Activated CD8-positive, alpha-beta memory T cell treated with anti-CD3 and anti-CD28 coated beads, Interleukin-2, amount 50 U/mL, for 48 hours (primary cell): ENCODE measurements at places on chromosomes 2 and 18.
A peak's percentile ranks its signal among the peaks of the same experiment; 100 is the strongest.

GRCh38 chr2:46663614-46664013 is 184.2 kb downstream of the TMEM247 start:
- no peak for DNase-seq

DNA sequence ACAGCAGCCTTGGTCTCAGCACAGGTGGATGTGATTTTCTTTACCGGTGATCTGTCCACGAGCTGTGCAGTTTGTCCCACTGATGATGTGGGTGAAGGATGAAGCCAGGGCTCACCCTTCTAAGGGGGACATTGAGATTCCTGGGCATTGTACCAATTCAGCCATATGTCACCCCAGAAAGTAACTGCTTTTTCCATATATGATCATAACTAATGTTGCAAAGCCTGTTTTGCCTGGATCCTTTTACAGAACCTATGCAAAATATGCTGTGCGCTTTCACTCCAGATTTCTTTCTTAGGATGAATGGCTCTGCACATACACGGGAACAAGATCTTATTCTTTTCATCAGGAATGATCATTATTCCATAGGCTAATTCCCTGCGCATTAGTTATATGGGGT is 96.9 kb upstream of the POU3F3 start:
- no peak for DNase-seq

DNA sequence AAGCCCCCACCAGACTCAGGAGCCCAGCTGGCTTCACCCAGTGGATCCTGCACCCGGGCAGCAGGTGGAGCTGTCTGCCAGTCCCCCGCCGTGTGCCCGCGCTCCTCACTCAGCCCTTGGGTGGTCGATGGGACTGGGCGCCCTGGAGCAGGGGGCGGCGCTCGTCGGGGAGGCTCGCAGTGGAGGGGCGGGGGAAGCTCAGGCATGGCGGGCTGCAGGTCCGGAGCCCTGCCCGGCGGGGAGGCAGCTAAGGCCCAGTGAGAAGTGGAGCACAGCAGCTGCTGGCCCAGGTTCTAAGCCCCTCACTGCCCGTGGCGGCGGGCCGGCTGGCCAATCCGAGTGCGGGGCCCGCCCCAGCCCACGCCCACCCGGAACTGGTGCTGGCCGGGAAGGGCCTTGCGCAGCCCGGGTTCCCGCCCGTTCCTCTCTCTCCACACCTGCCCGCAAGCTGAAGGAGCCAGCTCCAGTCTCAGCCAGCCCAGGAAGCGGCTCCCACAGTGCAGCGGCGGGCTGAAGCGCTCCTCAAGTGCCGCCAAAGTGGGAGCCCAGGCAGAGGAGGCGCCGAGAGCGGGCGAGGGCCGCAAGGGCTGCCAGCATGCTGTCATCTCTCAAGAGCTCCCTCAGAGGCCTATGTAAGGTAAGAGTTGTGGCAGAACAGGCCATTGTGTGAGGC is 1307.8 kb upstream of the TMEFF2 start:
- DNase-seq: no peak

GRCh38 chr18:22136395-22136794 is 33.0 kb upstream of the GATA6 start:
- DNase-seq: no peak

DNA sequence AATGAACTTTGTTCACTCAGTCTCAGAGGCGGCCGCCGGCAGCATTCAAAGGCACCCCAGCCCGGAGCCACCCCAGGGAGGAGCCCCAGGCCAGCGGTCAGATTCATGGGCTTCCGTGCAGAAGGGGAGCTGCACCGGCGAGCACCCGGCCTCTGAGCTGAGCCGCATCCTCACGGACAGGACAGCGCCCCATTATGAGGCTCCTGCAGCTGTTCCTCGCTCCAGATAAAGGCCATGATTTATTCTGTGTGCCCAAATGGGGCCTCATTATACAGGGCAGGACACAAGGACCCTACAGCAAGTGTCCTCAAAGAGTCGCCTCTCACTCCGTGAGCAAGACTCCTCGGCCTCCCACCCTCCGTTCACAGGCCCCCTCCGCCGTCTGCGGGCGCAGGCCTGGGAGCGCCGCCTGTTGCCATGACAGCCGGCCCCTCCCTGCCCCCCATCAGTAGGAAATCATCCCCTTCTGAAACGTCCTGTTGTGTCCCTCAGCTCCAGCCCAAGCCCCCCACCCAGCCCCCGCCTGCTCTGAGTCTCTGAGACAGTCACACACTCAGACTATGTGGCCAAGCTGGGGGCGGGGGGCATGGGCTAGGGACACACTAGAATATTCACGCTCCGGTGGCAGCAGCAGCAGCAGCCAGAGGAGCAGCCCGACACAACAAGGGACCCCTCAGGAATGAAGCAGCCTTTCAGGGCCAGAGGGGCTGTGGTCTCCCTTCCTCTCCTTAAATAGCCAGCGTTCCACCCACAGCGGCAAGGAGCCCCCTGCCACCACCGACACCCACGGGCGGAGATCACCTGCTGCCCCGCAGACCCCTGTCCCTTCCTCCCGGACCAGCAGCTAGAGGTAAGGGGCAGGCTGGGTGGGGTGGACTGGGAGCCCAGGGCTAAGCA is at the start of gene GPR17:
GPR17 (plus strand) TSS at position 759 of the 897 bp plus-strand sequence. CDS start 4,583 bp downstream, outside the sequence.
- DNase-seq: no peak

GRCh38 chr2:188285049-188285448 is 6.6 kb upstream of the GULP1 start:
- no peak for DNase-seq

- DNase-seq: peak; percentile 79
These were observed at the start of gene ITGA6 for GRCh38 chr2:172427256-172427989. ITGA6 (plus strand) TSS chr2:172427586.

- peak; percentile 20 for DNase-seq
These were observed 43.0 kb upstream of the RHOB start for GRCh38 chr2:20403774-20404312.

GRCh38 chr2:196123679-196124373 is 47.6 kb downstream of the STK17B start:
- DNase-seq: no peak

DNA sequence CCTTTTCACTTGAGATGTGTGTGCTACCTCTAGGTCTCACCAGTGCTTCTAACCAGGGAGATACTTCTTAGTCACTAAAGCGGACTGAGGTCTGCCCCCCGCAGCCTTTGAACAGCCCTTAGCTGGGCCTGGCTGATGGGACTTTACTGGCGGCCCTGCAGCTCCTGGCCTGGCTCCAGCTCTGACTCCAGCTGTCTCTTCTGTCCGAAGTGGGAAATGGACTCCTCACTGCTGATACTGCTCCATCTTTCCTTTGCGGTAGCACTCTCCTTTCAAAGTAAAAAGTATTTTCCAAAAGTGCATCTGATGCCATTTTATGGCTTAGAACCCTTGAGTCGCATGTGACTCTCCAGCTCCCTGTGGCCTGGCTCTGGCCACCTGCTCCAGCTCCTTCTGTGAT is 64.5 kb downstream of the ATP9B start:
- DNase-seq: no peak

DNA sequence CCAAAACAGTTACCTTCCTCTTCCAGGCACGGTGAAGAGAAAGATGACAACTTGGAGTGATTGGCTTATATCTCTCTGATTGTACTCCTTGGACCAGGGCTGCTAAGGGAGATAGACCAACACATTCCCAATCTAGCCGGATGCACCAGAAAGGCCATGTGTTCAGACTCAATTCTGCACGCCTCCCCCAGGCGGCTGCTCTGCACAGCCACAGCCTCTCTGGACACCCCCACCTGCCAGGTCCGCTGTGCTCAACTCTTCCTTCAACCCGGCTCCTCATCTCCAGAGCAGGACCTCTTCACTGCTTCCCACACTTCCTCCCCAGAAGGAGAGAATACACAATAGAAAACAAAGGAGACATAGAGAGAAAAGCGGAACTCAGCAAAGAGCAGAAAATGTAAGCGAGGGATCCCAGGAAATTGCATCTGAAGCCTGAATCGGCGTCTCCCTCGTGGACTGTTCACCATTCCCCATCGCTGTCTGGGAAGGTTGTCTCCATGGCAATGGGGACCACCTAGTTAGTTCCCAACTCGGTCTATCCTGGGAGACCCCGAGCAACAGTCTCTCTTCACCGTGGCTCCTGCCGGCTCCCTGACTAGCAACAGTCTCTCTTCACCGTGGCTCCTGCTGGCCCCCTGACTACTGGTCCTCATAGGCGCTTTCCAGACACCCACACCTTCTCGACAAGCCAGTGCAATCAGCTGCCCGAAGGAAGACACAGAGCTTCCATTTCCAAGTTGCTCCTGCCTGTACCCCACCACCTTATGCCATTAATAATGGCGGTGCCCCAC is 361.7 kb upstream of the MYT1L start:
- no peak for DNase-seq

GRCh38 chr2:101253013-101253702 is 472 bp downstream of the CNOT11 start:
- DNase-seq: peak; percentile 85

GRCh38 chr2:216677439-216678097 is 17.8 kb downstream of the IGFBP5 start:
- no peak for DNase-seq

DNA sequence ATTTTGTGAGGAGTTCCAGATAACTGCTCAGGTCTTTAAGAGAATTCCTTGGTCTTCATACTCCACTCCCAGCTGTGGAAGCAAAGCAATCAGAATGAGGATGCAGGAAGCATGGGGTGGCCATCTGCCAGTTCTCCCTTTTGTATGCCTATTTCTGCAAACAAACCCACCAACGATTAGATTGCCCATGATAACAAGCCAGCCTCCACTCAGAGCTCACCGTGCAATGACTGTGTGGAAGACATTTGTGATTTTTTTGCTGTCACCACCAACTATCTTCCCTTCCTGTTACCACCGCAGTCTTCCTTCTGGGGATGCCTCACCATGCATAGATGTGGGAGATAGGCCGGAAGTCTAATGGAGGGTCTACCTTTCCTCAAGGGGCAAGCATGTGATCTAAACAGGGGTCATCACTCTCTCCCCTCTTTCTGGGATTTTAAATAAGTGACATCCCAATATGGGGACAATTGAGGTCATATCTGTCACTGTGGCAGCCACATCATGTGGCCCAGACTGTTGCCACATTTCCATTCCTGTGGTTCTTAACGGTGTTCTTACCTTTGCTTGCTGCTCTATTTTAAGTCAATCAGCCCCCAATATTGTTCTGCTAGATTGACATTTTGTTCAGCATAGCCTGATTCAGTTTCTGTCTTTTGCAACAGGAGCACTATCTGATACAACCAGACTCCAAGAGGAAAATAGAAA is 4.4 kb downstream of the AFF3 start:
- no peak for DNase-seq

GRCh38 chr2:3639653-3640052 is 18.3 kb upstream of the ALLC start:
- DNase-seq: no peak

DNA sequence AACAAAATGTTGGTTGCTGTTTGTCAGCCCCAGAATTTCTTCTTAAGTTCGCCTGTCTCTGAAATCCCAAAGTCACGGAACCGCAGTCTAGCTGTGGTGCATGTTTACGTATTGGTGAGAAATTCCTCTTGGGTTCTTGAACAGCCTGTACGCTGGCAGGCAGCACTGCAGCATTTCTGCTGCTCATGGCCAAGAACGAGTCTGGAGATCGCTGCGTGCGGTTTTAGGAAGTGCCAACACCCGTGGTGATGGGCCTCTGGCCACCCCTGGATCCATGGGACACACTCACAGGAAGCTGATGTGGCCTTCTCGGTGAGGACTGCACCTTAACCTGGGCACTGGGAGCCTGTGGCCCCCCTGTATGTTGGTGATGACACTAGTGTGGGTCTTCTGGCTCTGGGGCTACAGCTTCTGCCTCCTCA is 23.7 kb downstream of the ASB1 start:
- DNase-seq: no peak

- no peak for DNase-seq
These were observed 37.3 kb downstream of the RHBDD1 start for GRCh38 chr2:226873051-226873620.

DNA sequence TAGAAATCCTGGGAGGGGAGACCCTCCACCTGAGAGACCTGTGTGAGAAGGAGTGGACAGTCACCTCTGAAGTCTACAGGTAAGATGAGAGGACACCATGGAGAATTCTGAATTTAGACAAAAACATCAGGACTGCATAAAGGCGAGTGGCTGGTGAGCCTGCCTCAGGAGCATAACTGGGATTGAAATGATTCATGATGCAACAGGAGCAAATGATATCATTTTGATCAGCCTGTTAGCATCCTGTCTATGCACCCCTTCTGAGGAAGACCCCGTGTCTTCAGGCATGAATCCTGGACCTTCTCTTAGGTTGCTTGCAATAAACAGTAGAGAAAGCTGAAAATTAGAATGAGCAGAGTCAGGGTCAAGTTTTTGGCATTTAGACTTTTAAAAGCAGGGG is 245.8 kb downstream of the ETAA1 start:
- no peak for DNase-seq

- no peak for DNase-seq
These were observed 94.2 kb upstream of the DLX2 start for GRCh38 chr2:172196768-172197431.

GRCh38 chr18:22456116-22456480 is 38.4 kb upstream of the CTAGE1 start:
- DNase-seq: no peak

- DNase-seq: no peak
These were observed 83.8 kb downstream of the CCDC178 start for GRCh38 chr18:33356735-33357134.

DNA sequence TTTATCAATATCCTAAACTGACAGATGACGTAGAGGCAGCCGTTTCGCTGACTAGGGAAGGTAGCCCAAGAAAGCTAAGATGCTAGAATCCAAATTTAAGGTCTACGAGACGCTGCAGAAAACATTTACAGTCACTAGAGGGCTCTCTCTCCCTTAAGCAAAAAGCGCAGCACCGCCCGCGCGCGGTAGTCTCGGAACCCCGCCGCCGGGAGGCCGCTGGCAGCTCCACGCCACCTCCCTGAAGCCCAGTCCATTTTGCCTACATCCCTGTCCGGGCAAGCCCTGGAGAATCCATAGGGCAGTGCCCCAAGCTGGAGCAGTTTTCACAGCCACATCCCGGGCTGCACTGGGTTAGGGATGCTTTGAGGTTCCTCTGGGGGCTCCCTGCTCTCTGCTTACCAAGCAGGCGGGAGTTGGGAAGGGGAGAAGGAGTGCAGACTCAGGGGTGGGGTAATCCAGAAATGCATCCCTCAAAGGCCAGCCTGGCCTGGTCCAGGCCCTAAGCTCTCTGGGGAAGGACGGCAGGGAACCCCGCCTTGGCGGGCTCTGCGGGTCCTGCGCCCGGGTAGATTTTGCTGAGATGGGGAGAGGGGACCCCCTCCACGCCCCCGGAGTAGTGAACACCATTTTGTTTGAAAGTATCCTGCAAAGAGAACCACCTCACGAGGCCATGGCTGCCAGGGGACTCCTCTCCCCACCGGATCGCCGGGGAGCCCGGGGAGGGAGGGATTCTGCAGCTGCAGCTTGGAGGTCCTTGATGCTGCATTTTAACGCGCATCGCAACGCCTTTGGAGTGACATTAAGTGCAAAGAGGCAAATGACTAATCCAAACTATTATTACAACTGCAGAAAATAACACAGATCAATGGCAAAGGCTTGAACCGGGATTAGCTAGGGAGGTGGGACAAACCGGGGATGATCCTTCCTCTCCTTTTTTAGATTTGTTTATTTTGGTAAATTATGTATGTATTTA is 1.3 kb upstream of the DPYSL5 start:
- DNase-seq: peak; percentile 85

GRCh38 chr2:80496775-80497174 is 192.2 kb upstream of the LRRTM1 start:
- no peak for DNase-seq
